Left hindlimb (tissue), 1 donor: ENCODE measurements at places on chromosomes 11 and 22.

DNA sequence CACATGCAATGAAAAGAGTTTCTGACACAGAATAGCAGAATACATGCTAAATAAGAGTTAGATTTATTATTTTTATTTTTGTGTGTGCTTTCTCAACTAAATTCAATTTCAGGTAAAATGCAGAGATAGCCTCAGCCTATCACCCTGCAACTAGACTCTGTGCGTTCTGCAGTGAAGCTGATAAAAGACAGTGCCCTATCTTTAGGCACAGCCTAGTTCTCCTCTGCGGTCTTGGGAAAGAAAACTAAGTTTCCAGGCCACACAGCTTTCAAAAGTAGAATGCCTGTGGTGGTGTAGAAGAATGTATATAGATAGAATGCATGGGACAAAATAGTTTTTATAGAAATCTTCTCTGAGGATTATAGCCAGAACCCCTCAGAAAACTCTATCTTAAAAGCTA, 12.0 kb upstream of the MMP1 start:
- no peak for DNase-seq

DNA sequence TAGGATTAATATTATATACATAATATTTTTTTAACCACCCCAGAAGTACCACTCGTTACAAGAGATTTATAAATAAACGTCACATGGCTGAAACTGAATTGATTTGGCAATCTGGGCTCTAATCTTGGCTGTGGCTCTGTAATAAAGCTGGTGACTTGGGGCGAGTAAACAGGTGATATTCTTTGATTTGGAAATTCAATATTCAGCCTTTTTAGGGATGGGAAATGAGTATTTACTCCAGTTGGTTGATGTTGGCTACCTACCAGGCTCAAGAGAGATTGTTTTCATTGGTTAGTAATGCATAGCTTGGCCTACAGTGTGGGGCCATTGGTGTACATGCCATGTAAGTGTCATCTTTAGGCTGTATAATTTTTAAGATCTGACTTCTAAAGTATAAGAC, 117.7 kb upstream of the SORL1-AS1 start:
- DNase-seq: no peak

DNA sequence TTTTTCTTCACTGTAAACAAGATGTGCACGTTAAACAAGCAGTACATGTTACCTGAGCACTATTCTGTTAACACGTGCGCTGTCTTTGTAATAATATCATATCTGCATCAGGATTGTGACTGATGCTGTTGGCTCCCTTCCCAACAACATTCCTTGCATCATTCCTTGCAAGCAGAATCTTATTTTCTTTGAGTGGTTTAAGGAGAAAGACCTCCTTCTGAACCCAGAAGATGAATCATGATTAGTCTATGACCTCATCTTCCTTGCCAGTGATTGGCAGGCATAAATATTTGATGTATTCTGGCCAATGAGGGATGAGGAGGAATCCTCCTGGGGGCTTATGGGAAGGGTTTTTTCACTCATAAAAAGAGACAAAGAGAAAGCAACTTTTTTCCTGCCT, 46.2 kb downstream of the C11orf71 start:
- DNase-seq: no peak

GRCh38 chr11:36566407-36567053, 1.3 kb upstream of the RAG1 start:
- no peak for DNase-seq

- peak; percentile 83 for DNase-seq
Observed at GRCh38 chr11:63813035-63813562, at the start of gene SPINDOC. Gene SPINDOC, plus strand, starts transcription at chr11:63813456. Its CDS starts 231 bp downstream, at chr11:63813687.

GRCh38 chr22:45918459-45919370, 58.2 kb downstream of the WNT7B start:
- DNase-seq: no peak

DNA sequence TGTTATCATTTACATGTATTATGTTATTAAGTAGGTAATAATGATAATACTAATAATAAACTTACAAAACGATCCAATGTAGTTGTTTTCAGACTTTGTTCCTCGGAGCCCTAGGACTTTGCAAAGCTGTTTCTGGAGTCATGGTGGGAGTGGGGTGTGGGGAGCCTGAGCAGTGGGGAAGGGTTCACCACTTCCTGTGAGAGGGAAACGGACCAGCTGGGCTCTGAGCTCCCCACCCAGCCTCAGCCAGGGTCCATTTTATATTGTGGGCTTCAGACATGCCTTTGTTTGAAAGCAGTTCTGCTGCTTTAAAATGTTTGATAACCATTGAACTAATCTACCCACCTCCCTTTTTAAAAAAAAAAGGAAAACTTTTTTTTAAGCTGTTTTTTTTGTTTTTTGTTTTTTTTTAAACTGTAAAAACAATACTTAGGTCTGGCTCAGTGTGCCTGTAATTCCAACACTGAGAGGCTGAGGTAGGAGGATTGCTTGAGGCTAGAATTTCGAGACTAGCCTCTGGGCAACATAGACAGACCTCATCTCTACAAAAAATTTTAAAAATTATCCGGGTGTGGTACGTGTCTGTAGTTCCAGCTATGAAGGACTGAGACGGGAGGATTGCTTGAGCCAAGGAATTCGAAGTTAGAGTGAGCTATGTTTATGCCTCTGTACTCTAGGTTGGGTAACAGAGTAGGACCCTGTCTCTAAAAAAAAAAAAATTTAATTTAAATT, 7.0 kb downstream of the SERPING1 start:
- DNase-seq: no peak

GRCh38 chr11:4393858-4394223, 339 bp upstream of the TRIM21 start:
- no peak for DNase-seq

DNA sequence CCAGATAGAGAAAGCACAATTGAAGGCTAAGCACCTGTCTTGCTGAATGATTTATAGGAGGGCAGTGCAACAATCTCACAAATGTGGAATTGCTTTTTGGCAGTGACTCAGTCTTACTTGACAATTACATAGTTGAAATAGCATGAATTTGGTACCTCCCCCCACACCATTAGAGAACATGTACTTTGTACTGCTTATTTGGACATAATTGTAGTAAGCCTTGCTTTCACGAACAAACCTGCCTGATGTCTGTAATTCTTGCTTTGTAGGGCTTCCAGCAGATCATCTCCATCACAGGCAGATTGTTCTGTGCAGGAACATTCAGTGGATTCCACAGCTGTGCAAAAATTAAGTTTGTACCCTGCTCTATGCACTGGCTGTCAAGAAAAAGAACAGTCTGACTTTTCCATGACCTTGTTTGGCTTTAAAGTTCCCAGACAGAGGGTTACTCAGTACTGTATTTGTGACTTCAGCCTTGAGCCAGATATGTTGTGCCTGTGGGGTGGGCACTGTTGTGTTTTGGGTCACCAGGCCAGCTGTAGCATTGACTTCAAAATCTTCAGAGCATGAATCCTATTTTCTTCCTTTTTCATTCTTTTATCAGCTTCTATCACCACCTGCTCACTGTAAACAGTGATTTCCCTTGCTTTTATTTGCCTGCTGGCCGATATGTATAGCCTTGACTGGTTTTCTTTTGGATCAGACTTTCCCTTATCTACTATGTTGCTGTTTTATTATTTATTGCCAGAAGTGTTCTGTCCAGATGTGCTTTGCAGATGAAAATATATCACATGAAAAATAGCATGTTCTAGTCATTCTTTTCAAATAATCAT, 941.0 kb upstream of the CHORDC1 start:
- DNase-seq: no peak

GRCh38 chr22:43209523-43209890, 22.6 kb upstream of the TTLL12 start:
- no peak for DNase-seq

- no peak for DNase-seq
Observed at GRCh38 chr11:15159085-15159484, 44.4 kb downstream of the INSC start.

DNA sequence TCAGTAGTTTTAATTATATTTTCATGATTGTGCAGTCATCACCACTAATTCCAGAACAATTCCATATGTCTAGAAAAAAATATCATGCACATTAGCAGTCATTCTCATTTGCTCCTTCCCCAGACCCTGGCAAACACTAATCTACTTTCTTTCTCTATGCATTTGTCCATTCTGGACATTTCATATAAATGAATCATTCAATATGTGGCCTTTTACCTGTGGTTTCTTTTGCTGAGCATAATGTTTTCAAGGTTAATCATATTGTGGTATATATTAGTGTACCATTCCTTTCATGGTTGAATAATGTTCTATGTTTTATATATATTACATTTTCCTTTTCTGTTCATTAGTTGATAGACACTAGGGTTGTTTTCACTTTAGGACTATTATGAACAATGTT, 811.1 kb upstream of the RAG2 start:
- DNase-seq: no peak

- no peak for DNase-seq
Observed at GRCh38 chr11:109745996-109746625, 324.1 kb downstream of the C11orf87 start.

DNA sequence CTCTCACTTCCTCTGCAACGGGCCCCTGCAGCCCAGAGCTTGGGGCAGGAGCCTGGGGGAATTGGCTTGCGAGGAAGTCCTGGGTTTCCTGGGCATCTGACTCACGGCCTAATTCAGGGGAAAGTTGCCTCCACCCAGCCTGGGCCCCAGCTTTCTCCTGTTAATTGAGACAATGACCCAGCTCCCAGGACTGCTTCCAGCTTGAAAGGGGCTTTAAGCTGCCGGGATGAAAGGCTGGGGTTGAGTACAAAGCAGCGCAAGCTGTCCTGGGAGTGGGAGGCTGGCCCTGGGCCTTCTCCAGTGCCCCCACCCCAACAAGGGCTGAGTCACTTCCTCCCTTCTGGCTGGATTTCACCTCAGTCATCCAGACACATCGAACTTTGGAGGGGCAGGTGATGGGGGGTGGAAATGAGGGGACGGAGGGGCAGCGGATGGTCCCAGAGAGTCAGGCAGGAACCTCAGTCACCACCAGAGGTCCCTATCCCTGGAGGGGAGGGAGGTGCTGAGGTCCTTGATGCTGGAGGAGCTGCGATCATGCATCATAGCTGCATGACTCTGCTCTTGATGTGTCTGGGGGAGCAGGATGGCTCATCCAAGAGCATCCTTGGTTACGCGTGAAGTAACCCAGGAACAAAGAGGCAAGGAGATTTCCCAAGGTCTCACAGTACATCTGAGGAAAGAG, 30.1 kb upstream of the OAF start:
- DNase-seq: no peak

GRCh38 chr11:17864478-17864941, 129.9 kb downstream of the KCNC1 start:
- no peak for DNase-seq

DNA sequence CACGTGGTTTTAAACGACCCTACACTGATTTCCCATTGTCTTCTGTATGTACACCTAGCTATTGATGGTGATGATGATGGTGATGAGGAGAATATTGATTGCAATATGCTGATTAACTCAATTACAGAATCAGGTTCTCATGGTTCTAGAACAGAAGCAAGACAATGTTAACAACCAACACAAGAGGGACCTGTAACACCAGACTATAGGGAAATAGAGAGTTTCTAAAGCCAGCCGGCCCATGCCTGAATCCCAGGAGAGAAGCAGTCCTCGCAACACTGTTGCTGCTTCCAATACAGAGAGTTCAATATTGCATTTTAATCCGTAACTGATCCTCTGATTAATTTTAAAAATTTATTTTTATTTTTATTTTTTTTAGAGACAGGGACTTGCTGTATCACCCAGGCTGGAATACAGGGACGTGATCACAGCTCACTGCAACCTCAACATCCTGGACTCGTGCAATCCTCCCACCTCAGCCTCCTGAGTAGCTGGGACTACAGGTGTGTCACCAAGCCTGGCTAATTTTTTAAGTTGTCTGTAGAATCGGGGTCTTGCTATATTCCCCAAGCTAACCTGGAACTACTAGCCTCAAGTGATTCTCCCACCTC, 22.2 kb upstream of the UBASH3B start:
- DNase-seq: no peak

DNA sequence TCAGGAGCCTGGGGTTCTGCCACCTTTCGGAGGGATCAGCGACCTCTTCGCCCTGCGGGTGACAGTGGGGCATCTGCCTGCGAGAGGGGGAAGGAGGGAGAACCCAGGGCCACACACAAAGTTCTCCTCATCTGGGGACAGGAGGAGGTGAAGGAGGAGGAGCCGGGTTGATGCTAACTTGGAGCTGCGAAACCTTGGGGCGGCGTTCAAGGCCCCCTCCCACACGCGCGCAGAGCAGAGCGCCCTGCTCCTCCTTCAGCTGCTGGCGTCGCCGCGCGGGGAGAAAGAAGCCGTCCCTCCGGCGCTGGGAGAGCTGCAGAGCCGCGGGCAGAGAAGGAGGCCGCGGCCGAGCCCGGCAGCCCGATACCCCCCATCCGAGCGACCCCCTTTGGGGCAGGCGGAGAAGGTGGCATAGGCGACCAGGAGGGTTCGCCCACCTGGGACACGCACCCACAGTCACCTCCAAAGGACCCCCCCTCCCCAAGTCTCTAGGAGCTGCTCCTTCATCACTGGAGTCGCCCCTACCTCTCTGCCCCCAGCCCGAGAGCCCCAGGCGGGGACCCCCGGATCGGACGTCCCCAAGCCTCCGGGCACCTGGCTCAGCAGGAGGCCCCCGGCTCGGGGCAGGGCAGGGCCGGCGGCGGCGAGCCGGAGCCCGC, at the start of gene RASD2:
Gene RASD2, plus strand, starts transcription at position 237 of the 659 bp plus-strand sequence. CDS start 5,979 bp downstream, outside the sequence.
- no peak for DNase-seq

GRCh38 chr22:46039535-46039934, 62.6 kb upstream of the WNT7B start:
- DNase-seq: no peak

DNA sequence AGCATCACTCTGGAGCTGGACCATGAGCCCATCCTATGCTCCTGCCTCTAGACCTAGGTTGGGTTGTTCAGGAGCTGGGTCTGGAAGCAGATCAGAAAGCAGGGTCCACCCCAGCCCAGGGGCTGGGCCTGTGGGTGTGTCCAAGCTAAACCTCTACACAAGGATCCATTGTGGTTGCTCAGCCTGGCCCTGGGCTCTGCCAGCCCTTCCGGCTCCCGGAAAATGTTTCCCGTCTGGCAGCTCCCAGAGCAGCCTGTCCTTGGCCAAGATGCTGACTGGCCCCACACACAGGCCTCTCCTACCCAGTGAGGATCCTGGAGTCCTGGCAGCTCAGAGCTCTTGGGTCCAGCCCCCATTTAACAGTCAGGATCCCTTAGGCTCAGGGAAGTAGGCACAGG, 35.3 kb upstream of the FCHSD2 start:
- DNase-seq: peak; percentile 79

- DNase-seq: no peak
Observed at GRCh38 chr22:22908941-22909604, 21.5 kb downstream of the IGLL5 start.

DNA sequence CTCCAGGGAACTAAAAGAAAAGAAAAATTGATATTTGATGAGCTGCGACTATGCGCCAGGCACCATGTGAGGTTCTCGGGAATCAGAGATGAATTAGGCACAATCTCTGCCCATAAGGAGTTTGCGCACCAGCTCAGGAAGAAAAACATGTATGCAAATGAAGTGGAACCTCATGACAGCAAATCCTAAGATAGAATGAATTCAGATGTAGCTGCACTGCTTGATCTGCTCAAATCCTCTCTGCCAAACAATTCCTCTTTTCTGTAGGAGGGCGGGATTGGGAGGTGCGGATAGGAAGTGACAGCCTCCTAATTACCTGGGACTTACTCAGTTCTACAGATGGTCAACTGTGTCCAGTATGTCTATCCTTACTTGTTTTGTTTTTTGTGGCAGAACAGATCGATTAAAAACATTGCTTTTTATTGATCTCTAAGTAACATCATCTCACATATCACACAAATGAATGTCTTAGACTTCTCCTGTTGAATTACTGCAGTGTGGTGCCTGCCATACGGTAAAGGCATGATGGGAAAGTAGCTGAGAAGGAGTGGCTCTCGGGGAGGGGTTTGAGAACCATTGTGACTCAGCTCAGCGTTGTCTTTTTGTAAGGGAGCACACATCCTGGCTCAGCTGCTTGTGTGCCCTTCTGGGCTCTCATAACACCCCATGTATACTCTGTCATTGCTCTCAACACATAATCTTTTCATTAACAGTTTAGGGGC, 13.9 kb downstream of the CRTAM start:
- no peak for DNase-seq
